Activated T-helper 1 cell treated with Interleukin-2 at 50 U/mL for 16 hours (primary cell): ENCODE measurements at places on chromosomes 12 and 14.

DNA sequence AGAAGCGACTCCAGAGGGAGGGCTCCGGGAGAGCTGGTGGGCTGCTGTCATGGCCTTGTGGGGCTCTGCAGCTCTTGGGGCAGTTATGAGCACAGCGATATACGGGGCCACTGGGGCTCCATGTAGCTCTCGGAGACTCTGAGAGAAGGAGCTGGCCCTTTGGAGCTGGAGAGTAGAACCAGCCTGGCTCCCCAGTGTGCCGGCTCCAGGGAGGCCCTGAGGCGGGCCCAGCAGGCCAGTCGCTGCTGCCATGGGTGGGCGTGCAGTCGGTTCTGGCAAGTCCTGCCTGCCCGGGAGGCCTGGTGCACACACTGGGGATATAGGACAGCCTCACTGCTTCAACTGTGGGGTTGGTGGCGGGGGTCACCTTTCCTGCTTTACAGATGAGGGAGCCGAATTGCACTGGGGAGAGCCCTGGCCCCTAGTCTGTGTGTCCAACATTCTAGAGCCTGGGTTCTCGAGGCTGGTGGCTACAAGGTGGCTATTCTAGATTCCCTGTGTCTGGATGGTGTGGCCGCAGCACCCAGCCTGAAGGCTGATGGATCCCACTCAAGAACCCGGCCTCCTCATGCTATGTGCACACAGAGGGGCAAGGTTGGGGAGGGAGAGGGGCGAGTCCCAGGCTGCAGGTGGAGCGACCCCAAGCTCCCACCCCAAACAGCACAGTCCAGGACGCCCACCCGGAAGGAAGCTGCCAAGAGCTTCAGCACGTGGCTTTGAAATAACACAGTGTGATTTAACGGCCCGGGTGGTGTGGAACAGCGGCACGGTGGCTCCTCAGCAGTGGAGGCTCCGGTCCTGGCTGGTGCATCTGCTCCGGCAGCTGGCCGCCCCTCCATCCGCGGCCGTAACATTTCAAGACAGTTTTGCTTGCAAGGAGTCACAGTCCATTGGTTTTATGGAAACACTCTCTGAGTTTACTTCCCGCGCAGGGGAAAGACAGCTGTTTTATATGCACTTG is 188.3 kb upstream of the C14orf180 start:
- no peak for DNase-seq

GRCh38 chr14:84555493-84555892 is 974.5 kb upstream of the FLRT2 start:
- no peak for DNase-seq

GRCh38 chr14:94129111-94129757 is at the start of gene IFI27L2:
Gene IFI27L2 (minus strand): TSS chr14:94129604. CDS start chr14:94129564, 40 bp downstream.
- DNase-seq, result peak; percentile 39

GRCh38 chr14:100430571-100430970 is 107.4 kb downstream of the SLC25A47 start:
- no peak for DNase-seq

- DNase-seq, result no peak
These were observed 39.5 kb downstream of the SCARB1 start for GRCh38 chr12:124824195-124824594.

DNA sequence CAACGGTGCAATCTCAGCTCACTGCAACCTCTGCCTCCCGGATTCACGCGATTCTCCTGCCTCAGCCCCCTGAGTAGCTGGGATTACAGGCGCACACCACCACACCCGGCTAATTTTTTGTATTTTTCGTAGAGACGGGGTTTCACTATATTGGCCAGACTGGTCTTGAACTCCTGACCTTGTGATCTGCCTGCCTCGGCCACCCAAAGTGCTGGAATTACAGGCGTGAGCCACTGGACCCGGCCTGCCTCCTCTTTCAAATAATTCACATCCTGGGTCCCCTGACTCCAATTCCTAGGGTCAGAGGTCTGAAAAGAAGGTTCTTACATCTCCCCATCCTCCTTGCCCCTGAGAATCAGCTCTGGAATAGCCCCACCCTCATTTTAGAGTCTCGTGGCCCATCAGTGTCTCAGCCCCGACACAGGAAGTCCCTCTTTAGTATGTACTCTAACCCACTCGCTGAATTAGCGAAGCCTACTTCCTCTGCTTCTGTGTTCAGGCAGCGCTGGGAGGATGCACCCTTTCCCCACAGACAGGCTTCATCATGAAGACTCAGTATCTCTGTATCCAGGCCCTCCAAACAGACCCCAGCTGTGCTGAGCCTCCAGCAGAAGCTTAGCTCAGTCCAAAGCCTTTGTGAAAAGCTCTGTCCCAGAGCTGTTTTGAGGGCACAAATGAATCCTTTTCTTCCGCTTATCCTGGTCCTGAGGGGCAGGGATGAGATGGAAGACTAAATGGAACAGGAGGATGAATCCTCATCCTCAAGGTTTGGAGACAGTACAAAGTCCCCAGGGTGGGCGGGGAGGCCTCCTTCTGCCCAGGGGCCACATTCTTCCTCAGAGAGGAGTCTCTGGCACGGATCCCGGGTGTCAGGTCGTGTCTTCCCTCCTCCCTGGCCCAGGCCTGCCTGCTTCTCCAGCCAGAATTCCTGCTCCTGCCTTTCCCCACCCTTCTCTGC is 3.5 kb downstream of the LPAR5 start:
- no peak for DNase-seq

GRCh38 chr12:125755512-125755911 is 690.3 kb downstream of the AACS start:
- no peak for DNase-seq

DNA sequence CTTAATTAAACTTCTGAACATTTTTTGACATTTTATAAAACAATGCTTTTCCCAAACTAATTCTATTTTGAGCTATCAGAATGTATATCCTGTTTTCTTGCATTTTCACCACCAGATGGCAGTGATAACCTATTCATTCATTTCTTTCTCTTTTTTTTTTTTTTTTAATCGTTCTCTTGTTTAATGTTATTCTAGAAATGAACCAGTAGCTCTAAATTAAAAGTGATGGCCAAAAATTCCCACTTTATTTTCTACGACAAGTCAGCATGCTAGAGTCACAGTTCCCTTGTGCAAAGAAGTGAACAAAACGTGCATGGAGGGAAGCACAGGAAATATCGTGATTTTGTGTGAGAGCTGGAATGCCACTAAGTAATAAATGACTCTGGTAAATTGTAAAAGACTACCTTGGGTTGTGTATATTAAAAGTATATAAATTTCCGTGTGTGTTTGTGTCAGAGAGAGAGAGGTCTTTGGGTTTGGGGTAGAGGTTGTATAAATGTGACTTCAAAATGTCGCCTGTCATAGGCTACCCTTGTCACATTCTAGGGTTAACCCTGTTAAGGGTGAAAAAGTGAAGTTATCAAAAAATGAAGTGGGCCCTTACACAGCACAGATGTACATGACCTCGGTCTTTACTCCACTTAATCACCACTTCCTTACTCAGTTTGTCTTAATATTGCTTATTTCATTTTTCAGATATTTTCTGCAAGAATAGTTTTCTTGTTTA is 40.4 kb upstream of the LDHB start:
- no peak for DNase-seq

DNA sequence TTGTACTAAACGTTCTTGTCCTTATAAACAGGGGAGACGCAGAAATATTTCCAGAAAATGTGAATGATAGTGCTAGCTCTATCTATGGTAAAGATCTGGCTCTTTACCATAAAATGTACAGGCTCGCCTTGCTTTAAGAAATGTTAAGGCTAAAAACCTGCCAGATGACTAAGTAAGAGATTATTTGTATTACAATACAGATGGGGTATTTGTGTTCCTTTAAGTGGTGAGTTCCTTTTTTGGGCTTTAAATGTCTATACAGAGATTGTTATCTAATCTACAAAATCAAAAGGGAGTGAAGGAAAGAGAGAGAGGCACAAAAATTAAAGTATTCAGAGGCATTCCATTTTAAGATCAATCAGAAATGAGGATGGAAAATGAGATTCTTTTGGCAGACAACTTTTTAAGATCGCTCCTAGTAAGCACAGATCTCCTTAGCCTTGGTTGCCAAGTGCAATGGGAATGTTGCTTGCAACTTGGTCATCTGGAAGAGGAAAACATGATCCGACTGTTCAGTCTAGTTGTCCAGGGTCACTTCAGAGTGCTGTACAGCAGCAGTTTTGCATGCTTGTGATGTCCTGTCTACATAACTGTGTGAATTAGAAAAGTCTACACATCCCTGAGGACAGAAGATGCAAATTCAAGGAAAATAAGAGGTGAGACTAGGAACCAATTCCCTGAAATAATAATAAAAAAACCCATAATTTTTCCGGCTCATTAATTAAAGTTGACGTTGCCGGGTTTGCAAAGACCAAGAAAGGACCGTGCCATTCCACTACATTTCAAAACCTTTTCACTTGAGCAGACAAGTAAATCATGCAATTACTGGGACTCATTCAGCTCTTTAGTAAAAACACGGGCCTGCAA is 380.8 kb downstream of the EGLN3 start:
- no peak for DNase-seq

DNA sequence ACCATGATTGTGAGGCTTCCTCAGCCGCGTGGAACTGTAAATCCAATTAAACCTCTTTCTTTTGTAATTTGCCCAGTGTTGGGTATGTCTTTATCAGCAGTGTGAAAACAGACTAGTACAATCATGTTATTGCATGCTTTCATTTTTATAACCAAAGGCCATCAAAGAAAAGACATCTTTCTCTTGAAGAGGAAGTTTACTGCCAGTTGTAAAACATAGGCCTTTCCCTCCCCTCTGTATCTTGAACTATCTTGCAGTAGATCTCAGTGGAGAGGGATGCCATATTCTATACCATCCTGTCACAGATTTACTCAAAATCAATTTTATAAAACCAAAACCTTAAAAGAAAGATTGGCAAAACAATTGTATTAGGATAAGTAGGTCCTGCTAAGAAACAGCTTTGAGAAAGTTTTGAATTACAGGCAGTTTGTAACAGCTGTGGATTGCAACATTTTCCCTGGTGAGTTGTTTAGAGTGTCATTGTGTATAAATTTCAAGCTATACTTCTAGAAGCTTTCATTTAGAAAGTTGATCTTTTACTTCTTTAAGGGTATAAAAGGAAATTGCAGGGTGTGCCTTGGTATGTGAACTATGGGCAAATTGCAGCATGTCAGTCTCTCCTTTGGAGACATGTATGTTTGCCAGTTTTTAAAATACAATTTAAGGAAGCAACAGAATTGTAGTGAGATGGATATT is 128.0 kb downstream of the ATP23 start:
- DNase-seq, result no peak

GRCh38 chr12:104748790-104749189 is 209.3 kb downstream of the SLC41A2 start:
- no peak for DNase-seq

DNA sequence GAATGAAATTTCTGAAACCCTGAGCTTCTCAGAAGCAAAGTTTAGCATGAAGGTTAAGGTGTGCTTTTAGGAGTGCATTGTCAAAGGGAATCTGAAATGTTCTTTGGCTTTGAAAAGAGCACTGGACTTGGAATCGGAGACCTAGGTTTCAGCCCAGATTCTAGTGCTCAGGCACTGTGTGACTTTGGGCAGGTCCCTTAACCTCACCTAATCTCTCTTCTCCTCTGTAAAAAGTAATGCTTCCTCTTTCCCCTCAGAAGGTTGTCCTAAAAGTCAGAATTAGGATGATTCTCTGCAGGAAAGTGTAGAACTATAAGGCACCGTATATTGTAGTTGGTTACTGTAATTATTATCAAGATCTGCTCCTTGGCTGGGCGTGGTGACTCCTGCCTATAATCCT is 38.0 kb upstream of the ELK3 start:
- DNase-seq, result no peak

- no peak for DNase-seq
These were observed 2.5 kb downstream of the PLEKHG3 start for GRCh38 chr14:64706593-64707193.

DNA sequence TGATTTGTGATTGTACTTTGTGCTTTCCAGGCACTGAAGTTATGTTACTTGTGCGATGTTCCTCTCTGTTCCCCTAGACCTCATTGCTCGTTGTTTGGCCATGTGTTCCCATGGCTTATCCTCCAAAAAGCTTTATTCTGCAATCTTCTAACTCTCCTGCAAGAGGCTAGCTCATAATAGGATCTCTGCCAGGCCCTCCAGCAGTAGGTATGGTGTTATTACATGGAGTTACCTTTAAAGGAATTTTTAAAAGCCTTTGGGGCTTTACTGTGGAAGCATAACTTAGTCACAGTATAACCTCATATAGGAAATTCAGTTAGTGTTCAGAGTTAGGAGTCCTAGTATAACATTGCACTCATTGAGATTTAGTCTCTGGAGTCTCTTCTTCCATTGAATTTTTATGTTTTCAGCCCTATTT is 292.3 kb downstream of the RAD51B start:
- DNase-seq, result no peak

DNA sequence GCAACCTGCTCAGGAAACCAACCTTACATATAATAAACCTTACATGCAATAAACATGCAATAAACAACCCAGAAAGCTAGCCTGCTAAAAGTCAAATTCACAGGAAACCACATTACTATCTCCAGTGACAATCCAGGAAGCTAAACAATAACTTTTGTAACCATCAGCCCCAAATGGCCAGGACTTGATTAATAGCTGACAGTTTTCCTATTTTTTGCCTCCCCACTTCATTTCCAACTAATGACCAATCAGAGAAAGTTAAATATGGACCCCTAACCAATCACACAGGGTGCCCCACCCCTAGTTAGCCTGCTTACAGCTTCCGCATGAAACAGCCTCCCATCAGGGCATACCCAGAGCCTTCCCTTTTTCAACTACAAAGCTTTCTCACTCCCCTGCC is 152.2 kb upstream of the LMNTD1 start:
- no peak for DNase-seq

- peak; percentile 36 for DNase-seq
These were observed at the start of gene SAMD4A for GRCh38 chr14:54566410-54567223. Gene SAMD4A (plus strand): TSS chr14:54567128. CDS start chr14:54567917, 789 bp downstream.

DNA sequence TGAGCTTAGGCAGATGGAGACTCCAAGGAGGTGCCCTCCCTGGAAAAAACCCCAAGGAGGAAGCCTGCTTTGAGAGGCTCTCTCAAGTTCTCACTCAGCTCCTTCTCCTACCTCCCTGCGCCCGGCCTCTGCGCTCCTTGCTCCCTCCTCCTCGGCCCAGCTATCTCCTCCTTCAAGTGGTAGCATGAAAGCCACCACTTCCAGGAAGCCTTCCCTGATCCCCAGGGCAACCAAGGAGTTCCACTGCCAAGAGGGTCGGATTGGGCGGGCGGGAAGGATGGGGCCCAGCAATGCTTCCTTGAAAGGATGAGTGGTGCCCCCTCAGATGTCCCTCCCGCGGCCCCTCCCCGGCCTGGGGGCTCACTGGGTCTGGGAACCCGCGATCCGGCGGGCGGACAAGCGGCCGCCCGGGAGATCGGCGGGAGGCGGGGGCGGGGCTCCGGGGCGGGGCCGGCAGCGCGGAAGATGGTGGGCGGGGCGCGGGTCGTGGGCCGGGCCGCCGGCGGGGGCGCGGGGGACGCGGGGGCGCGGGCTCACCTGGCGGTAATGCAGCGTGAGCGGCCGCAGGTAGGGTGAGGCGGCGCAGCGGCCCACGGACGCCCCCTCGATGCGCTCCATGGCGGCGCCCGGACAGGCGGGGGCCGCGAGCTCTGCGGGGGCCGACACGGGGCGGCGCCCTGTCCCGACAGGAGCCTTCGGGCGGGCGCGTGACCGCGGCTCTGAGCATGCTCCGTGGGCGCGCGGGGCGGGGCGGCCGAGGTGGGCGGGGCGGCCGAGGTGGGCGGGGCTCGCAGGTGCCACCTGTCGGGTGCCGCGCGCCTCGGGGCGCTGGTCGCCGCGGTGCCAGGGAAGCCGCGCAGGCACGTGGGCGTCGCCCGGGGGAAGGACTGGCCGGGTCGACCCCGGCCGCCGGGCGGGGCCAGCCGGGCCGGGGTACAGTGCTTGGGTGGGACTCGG is at the start of gene NUDT14:
TSS of gene NUDT14 (minus strand) at position 721 of the 957 bp plus-strand sequence. CDS start at position 618, 103 bp downstream.
- peak; percentile 86 for DNase-seq

- DNase-seq, result peak; percentile 7
These were observed 28.8 kb downstream of the SPRING1 start for GRCh38 chr12:116708826-116709756.

GRCh38 chr14:42513837-42514236 is 907.2 kb downstream of the LRFN5 start:
- DNase-seq, result no peak
